ENCODE measurements at places on chromosomes 5 and 9.

GRCh38 chr5:180291943-180292831 lies at the start of gene MAPK9:
Gene MAPK9, minus strand, starts transcription at chr5:180292083. Its CDS starts 11,522 bp downstream, at chr5:180280561.
- DNase-seq = peak; percentile 87

- no peak for DNase-seq
Observed at GRCh38 chr5:158679221-158679641, 420.5 kb downstream of the EBF1 start.

GRCh38 chr9:130981002-130981755 lies 27.8 kb upstream of the LAMC3 start:
- no peak for DNase-seq

- DNase-seq = no peak
Observed at GRCh38 chr5:53407373-53407772, 73.1 kb upstream of the FST start.

- DNase-seq = no peak
Observed at GRCh38 chr9:112629671-112630485, 88.0 kb downstream of the INIP start.

DNA sequence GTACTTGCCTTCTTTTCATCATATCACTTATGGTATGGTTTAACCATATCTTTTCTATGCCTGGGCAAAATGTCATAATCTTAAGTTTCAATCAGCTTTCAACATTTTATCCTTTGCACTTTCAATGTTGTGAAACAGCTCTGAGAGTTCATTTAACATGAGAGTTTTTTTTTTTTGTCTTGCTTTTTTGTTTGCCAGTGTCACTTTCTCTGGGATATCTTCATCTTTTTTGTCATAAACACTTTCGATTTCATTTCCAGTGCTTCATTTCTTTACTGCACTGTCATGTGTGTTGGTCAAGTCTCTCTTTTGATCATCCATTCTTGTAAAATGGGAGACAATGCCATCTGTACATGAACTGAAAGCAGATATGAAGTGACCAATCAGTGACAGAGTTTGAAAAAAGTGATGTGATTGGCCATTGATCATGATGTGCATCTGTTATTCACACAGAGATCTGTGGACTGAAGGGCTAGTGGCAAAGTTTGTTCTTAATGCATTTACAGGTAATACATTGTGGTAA lies 7.5 kb upstream of the POU5F2 start:
- no peak for DNase-seq

- DNase-seq = no peak
Observed at GRCh38 chr5:53087621-53088121, 21.9 kb downstream of the MOCS2 start.

- no peak for DNase-seq
Observed at GRCh38 chr5:124546643-124547042, 199.8 kb downstream of the ZNF608 start.

GRCh38 chr9:22030101-22030598 lies 21.0 kb upstream of the CDKN2B start:
- DNase-seq = no peak

GRCh38 chr5:1668141-1668721 lies 131.4 kb downstream of the MRPL36 start:
- peak; percentile 19 for DNase-seq

DNA sequence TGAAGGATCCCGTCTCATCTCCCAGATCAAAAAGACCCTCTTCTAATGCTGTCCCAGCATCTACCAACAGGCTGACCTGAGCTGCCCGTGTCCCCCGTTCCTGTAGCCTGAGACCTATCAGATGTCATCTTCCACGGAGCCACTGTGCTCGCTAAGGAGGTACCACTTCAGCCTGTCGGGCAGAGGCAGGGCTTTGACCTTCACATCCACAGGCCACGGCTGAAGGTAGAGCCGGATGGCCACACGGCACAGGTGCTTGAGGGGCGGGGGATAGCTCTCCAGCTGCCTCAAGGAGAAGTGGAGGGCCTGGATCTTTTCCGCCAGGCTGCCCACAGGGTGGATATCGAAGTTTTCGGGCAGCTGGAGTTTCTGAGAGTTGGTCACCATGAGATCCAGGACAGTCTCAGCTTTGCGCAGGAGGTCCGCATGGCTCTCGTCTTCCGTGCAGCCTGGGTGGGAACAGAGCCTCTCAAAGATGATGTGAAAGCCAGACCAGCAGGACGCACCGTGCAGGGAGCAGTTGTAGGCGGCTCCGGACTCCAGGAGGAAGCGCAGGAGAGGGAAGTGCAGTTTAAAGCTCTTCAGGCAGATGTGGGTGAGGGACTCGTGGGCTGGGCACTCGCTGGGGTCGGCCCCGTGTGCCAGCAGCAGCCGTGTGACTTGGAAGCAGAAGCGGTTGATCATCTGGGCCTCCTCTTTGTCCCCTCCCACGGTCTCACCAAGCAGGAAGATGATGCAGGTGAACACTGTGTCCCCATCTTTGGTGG lies 4.1 kb downstream of the ASB6 start:
- no peak for DNase-seq

DNA sequence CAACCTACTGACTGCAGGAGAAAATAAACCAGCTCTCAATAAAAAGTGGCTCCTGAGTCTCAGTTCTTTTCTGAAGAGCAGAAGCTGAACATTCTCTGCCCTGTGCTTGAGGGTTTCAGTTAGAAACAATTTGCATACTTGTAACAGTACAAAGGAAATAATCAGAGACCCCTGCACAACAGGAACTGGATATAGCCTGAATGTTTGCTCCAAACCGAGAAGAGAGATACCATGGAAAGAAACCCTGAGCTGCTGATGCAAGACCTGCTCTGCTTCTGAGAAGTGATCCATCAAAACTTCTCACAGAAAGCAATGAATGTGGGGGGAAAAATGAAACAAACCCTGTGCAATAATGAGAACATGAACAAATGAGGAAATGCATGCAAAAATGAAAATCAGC lies 592.9 kb downstream of the SEMA5A start:
- DNase-seq = no peak

- no peak for DNase-seq
Observed at GRCh38 chr9:89311346-89312221, 589 bp downstream of the CKS2 start.

- DNase-seq = no peak
Observed at GRCh38 chr5:79746642-79747569, 57.3 kb downstream of the CMYA5 start.

DNA sequence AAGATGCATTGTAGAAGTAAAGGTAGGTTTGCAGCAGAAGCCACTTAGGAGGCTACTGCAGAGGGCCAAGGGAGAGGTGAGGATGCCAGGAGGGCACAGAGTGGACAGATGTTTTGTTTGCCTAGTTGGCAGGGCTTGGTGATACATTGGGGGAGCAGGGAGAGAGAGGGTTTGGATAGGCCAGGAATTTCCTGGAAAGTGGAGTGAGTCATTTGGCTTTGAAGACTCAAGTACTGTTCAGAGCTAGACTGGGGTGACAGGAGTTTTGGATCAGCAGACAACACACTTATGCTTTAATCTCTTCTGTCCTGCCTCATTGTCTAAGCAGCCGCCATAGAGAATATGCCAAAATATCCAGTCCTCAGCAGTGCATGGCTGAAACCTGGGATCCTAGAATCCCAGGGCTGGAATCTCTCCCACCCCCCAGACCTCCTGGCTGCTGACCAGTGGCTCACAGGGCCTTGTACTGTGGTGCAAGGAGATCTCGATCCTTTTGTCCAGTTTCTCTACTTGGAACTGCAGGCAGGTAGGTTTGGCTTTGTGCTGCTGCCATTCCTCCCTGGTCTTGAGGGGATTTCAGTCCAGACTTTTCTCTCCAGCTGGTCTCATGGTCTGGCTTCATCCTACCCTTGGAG lies 11.0 kb downstream of the TMEM268 start:
- DNase-seq = no peak

- no peak for DNase-seq
Observed at GRCh38 chr5:78293851-78294247, 649 bp downstream of the AP3B1 start.

DNA sequence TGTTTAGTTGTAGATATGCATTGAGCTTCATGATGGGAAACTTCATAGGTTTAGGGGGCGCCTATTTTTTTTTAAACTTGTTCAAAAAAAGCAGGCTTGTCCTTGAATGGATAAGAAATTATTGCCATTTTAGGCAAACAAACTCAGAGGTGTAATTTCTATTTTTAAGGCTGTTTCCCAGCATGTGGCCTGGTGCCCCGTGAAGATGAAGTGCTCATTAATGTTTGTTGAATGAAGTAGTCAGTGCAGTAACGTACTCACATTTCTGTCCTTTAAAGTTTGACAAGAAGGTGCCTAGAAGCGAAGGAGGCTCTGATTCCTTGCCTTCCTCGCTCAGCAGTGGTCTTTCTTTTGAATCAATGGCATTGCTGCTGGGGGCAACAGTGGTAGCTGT lies 54.3 kb downstream of the ZNF618 start:
- DNase-seq = no peak

DNA sequence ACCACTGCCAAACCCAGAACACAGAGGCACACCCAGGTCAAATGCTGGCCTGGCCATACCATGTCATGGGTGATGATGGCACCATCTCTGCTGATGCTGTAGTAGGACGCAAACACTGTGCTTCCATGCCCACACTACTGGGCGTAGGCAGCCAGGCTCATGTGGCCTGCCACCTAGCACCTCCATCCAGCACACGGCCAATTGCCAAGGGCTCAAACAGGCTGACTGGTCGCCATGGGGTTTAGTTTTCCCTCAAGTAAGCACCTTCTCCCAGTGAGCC lies 39.4 kb downstream of the BICD2 start:
- no peak for DNase-seq

DNA sequence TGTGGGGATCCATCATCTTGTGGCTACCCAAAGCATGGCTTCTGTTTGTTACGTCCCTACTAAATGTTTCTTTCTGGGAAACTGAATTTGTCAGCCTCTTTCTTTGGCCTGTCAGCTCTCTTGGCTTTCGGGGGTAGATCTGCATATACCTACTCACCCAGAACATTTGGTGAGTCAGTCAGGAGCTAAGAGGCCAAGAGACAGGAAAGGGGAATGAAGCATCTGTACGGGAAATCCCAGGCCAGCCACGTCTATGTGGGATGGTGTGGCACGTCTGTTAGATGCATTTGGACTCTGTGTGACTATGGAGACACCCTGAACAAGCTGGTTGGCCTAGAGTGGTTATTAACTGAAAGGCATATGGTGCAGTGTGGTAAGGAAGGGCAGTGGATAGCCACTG lies 58.1 kb downstream of the CDO1 start:
- DNase-seq = no peak

GRCh38 chr5:107418071-107418470 lies 252.7 kb downstream of the EFNA5 start:
- DNase-seq = no peak

- peak; percentile 70 for DNase-seq
Observed at GRCh38 chr5:56669534-56670483, 145.5 kb upstream of the MAP3K1 start.

GRCh38 chr9:118595719-118596305 lies 773.4 kb downstream of the BRINP1 start:
- DNase-seq = no peak

- no peak for DNase-seq
Observed at GRCh38 chr5:31408814-31409213, 123.1 kb downstream of the DROSHA start.

- no peak for DNase-seq
Observed at GRCh38 chr5:118776755-118777154, 211.6 kb downstream of the DTWD2 start.

DNA sequence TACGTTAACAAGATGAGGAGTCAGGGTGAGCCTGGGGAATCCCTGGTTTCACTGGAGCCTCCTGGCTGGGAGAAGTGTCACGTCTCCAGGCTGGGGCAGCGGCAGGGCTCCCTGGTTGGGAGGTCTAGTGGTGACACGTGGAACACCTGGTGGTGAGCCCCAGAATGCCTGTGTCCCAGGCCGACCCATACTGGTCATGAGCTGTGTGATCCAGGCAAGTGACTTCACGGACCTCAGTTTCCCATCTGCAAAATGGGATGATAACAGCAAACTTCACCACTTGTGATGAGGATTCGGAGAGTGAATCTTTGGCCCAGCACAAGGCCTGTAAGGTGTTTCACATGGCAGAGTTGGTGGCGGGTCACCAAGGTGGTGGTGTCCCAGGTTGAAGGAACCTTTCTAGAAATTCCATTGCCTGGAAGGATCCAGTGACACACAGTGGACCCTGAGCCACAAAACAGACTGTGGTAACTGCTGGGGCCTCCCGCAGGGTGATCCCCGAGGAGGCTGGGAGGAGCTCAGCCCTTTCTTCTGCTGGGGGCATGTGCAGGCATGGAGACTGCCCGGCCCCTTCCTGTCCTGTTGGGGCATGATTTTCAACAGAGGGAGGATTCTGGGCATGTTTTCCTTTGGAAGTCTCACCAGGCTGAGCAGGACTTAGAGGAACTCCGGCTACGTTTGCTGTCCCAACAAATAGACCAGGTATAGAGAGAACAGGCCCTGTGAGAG lies 153.9 kb upstream of the IER5L start:
- DNase-seq = no peak

DNA sequence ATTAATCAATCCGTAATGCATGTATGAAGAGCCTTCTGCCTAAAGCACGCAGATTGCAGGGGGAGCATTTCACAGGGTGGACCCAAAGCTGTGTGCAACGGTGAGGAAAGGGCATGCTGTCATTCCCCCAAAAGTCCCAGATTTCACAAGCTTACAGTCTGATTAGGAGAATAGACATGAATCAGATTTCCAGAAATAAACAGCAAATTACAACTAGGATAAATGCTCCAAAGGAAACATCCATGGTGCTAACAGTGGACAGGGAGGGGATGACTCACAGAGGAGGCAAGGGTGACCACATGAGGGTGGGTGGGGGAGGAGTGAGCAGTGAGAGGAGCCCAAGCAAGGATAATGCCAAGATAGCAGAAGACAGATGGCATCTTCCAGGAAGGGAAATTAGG lies 258.4 kb upstream of the TAS2R1 start:
- no peak for DNase-seq

DNA sequence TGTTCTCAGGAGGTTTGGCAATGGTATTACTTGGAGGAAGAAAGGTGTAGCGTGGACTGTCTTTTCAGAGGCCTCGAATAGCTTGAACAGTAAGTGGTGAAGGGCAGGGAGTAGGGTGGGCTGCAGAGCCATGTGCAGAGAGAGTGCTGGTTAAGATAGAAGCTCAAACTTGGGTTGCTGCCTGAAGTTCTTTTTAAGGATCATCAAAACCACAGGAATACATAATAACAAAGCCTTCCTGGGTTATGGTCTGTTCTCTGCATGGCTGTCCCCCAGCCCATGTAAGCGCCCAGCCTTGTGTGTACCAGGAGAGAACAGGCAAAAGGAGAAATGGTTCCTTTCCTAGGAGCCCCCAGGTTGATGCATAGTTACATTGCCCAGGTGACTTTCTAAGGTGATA lies 43.9 kb downstream of the RCL1 start:
- no peak for DNase-seq

- DNase-seq = no peak
Observed at GRCh38 chr5:66929281-66929680, 267.3 kb downstream of the CD180 start.

GRCh38 chr9:19381656-19382055 lies 1.6 kb upstream of the RPS6 start:
- no peak for DNase-seq

DNA sequence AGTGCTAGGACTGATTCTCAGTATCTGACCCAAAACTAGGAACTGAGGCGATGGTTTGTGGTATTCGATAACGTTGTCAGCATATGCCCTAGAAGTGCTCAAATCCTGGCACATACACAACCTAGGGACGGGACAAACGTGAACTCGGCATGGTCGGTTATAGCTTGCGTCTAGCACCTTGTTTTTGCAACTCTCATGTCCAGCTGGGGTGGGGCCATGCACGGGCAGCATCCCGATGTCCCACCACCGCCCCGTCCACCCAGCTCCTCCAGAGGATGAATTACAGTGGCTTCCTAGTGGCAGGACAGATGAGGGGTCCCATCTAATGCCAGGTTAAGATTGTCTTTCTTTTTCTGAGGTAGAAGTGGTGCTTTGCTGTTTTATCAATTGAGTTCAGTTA lies 31.6 kb downstream of the PROP1 start:
- DNase-seq = no peak

Measured in CD4-positive, alpha-beta T cell treated with Interleukin-6 for 4 hours (primary cell).